T47D (cell line): ENCODE measurements at places on chromosomes 7 and 10.

GRCh38 chr7:148661471-148661870, 37.2 kb upstream of the CUL1 start:
- no peak for DNase-seq

GRCh38 chr10:102413806-102414561, 4.6 kb downstream of the PSD start:
- DNase-seq = no peak

- DNase-seq = no peak
Measured at GRCh38 chr7:38413784-38414183, 140.3 kb upstream of the TARP start.

DNA sequence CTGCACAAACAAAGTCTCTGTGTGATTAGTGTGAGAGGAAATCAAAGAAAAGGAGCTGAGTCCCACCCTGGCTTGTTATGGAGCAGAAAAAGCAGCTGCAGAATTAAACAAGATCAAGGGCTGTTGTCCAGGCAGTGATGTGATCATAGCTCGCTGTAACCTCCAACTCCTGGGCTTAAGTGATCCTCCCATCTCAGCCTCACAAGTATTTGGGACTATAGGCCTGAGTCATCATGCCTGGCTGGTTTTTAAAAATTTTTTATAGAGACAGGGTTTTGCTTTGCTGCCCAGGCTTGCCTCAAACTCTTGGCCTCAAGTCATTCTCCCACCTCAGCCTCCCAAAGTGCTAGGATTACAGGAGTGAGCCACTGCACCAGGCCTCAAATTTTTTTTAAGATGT, 88.9 kb downstream of the IPMK start:
- DNase-seq = no peak

DNA sequence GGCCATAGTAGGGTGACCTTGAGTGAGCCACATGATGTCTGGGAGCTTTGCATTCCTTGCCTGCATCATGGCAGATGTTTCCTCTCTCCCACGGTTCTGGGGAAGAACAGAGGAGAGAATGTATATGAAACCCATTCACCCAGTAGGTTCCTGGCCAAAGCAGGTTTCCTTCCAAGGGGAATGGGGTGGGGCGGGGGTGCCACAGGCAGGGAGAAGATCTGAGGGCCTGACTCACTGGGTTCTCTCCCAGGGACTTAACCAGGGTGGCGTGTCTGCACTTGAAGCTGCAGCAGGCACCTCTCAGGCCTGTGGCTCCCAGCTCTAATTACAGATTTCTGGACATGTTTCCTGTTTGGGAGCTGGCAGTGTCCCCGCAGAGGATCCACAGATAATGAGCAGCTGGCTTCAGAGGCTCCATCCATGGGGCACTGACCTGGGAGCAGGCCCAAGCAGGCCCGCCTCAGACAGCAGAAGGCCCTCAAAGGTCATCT, 50.2 kb upstream of the ZMIZ1 start:
- DNase-seq = no peak

GRCh38 chr10:121823993-121824463, 103.8 kb downstream of the ATE1 start:
- peak; percentile 46 for DNase-seq

DNA sequence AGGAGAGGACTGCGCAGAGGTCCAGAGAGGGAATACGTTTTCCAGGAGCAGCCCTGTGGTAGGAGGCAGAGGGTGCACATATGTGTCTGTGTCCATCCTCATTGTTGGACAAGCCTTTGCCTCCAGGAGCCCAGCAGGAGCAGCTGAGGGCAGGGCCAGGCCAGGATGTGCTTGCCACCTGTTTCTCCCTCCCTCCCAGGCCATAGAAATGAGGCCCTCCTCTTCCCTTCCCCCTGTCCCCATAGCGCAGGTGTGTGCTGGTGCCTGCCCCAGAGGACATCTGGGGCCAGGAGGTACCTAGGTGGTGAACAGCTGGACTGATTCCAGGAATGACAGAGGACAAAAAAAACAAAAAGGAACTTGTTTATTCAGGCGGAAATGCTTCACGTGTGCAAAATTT, 10.5 kb upstream of the CXCL12 start:
- no peak for DNase-seq

DNA sequence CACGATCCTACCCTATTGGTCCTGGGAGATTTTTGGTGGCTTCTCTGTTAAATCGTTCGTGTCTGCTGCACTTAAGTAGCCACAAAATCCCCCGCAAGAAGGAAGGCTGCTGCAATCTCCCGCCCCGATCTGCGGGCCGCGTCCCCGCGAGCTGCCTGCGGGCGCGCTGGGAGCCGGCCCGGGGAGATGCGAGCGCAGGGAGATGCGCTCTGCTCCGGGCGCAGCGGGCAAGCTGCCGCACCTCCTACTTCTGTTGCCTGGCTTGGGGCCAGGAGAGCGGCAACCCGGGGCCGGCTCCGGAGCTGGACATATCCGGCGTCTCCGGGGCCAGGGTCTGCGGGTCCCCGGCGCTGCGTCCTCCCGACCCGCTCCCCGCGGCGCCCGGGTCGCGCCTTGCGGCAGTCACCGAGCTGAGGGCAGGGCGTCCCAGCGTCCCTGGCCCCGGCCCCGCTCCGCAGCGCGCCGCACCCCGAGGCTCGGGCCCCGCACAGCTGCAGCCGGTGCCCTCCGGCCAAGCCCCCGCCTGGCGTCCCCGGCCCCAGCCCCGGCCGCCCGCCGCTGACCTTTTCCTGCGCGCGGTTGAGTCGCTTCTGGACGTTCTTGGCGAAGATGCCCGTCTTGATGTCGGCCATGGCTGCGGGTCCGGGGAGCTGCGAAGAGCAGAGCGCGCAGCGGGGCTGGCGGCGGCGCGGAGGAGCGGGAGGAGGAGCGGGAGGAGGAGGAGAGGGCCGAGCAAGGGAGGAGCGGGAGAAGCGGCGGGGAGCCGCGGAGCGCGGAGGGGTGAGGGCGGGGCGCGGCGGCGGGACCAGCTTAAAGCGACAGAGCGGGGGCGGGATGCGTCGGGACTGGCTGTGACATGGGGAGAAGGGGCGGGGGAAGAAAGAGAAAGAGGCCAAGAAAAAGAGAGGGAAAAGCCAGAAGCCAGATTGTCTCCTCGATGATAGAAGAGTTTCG, at the start of gene AMPH:
TSS of gene AMPH (minus strand) at position 654 of the 954 bp plus-strand sequence. CDS start at position 632, 22 bp downstream.
- DNase-seq = peak; percentile 59

DNA sequence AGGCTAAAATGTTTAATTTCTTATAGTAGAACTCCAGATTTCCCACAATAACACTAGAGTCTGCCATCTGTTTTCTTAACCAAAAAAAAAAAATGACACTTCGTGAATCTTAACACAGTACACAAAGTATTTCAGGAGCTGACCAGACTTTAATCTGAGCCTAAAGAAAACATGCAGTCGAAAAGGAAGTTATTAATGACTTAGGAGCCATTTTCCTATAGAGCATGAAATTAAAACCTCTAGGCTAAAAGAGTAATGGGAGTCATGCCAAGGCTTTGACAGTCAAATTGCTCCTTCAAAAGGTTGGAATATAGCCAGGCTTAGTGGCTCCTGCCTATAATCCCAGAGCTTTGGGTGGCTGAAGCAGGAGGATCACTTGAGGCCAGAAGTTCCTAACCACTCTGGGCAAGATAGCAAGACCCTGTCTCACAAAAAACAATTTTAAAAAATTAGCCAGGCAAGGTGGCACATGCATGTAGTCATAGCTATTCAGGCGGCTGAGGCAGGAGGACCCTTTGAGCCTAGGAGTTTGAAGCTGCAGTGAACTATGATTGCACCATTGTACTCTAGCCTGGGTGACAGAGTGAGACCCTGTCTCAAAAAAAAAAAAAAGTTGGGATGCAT, 13.6 kb downstream of the MICU1 start:
- DNase-seq = no peak

DNA sequence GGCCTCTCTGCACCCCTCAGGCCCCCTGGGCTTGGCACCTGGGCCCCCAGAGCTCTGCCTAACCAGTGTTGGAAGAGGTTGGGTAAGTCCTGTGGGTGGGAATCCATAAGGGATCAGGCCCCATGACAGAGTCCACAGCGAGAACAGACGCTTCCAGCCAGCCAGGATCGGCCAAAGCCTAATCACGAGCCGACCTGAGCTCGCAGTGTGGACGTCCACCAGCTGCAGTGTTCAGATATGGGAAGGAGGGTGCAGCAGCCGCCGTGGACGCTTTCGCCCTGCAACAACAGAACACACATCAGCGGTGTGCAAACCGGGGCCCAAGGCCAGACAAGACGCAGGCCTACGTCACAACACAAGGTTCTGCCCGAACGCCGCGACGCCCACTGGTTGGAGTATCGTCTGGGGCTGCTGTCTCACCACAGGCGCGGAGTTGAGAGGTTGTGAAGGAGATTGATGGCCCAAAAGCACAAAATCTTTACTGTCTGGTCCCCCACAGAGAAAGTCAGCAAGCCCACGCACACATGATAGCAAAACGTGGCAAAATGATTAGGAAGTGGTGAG, 102.1 kb downstream of the FOXL3 start:
- DNase-seq = no peak

DNA sequence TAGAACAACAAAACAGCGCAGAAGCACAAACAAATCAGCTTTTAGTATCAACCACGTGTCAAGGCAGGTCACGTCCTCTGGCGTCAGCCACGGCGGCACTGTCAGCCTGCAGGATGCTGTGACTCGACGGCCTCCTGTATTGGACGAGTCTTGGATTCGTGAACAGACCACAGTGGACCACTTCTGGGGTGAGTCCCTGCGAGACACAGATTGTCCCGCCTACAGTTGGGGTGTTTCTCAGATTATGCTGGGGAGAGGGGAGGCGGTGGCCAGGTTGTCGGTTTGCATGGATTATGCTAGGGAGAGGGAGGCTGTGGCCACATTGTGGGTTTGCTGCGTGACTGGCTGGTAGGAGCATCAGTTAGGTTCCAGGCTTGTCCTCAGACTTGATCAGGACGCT, 9.7 kb downstream of the SUN1 start:
- no peak for DNase-seq

DNA sequence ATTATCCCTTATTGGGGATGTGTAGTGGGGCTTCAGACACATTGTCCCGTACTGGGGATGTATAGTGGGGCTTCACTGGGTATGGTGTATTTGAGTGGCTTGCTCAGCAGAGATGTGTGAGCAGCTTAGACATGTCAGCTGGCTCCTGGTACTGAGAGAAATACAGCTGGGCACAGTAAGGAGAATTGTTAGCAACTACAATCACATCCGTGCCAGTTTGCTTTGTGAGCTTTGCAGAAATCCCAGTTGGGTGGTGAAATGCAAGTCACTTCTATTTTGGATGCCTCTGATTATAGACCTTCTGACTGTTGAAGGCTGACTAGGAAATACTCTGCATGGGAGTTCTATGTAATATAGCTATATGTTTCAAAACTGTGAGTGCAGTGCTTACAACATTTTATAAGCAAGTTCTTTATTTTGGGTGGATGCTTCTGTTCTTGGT, 10.8 kb downstream of the CCNY start:
- no peak for DNase-seq

- DNase-seq = no peak
Measured at GRCh38 chr7:86978808-86979506, 80.5 kb downstream of the ELAPOR2 start.

DNA sequence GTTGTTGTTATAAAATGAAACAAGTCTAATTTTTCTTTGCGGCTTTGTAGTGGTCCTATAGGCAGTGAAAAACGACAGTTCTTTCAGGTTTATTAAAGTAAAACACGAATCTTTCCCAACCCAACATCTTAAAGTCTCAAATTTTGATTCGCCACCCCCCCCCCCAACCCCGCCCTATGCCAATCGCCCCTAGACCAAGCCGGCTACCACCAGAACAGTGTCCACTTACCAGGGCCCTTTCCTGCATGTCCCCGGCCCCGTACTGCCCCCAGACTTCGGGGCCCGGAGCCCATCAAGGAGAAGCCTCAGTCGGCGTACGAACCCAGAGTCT, 335 bp upstream of the CHCHD1 start:
- DNase-seq = no peak

GRCh38 chr10:72470666-72471065, 115.9 kb upstream of the DNAJB12 start:
- DNase-seq = no peak

DNA sequence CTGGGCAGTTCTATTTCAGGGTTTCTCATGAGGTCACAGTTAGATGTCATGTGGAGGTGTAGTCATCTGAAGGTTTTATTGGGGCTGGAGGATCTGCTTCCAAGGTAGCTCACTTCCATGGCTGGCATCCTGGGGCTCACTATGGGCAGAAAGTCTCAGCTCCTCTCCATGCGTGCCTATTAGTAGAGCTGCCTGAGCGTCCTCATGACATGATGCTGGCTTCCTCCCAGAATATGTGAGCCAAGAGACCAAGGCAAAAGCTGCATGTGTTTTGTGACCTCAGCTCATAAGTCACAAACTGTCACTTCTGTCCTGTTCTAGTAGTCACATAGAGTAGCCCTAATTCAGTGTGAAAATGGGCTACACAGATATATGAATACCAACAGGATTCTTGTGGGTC, 524.4 kb downstream of the SUGCT start:
- DNase-seq = no peak

DNA sequence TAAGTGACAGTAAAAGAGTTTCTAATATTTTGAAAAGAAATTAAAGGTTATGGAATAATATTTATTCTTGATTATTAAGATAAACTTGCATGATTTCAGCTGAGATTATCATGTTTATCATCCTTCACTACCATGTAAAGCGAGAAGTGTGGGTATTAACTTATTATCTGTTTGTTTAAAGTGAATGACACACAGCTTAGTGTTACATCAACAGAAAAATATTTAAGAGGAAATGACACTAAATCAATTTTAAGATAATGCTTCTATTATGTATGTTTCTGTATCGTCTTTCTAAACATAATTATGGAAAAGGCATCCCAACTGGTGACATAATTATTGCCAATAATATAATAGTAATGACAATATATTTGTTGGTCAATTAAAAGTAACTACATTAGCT, 213.1 kb downstream of the PCDH15 start:
- DNase-seq = no peak

DNA sequence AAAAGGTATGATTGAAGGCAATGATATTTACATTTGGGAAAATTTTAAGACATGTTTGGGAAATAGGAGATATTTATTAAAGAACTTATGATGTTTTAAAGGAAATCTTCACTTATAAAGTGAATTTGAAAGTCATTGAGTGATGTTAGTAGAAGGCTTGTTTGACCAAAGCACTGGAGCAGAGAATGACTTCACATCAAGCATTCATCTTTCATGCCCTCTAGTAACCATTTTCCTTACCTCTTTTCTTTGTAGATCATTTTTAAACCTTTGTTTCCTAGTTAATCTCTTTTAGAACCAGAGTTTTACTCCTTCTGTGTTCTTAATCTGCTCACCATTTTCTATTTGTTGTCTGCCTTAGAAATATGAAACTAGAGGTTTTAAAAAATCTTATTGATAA, 111.3 kb upstream of the FOXP2 start:
- no peak for DNase-seq

- DNase-seq = no peak
Measured at GRCh38 chr7:51220226-51220625, 96.4 kb downstream of the COBL start.

GRCh38 chr7:29839302-29839701, 33.0 kb downstream of the WIPF3 start:
- DNase-seq = peak; percentile 23

- DNase-seq = no peak
Measured at GRCh38 chr7:36210291-36210922, 57.4 kb downstream of the EEPD1 start.

- peak; percentile 94 for DNase-seq
Measured at GRCh38 chr10:19500959-19501358, 315.3 kb upstream of the PLXDC2 start.

- DNase-seq = no peak
Measured at GRCh38 chr7:129882531-129882930, 70.2 kb downstream of the UBE2H start.

- DNase-seq = no peak
Measured at GRCh38 chr7:90474284-90475210, 5.1 kb downstream of the PTTG1IP2 start.
